Stimulated activated CD4-positive, alpha-beta T cell treated with anti-CD3 and anti-CD28 coated beads, Interleukin-4, amount 100 ng/mL, for 24 hours (primary cell): ENCODE measurements at places on chromosomes 6 and 20.

- no peak for DNase-seq
Measured at GRCh38 chr20:22465622-22466446, 118.5 kb downstream of the FOXA2 start.

- no peak for DNase-seq
Measured at GRCh38 chr6:142756215-142756630, 188.8 kb downstream of the HIVEP2 start.

DNA sequence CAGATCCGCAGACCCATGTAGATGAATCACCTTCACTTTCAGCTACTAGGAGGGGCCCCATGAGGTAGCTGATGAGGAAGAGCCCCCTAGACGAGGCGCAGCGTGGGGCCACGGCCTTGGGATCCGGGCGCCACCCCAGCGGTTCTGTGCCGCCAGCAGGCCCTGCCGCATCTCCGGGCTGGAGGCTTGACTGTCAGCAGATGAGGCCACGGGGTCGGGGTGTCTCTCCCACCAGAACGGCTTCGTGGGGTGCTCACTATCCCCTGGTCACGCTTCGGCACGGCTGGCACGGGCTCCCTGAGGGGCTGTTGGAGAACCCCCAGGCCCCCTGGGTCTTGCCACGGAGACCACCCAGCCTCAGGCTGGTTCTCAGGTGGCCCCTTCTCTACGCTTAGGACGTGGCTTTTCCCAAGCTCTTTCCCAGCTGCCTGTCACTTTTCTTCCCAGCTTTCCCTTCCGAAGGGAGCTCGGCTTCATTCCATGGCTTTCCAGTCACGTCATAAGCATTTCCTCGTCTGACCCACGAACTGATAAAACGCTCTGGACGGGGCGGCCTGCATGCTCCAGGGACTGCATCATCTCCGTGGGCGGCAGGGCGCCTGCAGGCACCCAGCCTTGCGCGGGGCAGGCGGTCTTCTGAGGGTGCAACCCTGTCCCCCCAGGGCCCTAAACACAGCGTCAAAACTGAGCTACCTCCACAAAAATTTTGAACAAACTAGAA lies 85.9 kb downstream of the THBS2 start:
- DNase-seq = no peak

GRCh38 chr6:142026471-142026870 lies 106.3 kb upstream of the GJE1 start:
- no peak for DNase-seq

DNA sequence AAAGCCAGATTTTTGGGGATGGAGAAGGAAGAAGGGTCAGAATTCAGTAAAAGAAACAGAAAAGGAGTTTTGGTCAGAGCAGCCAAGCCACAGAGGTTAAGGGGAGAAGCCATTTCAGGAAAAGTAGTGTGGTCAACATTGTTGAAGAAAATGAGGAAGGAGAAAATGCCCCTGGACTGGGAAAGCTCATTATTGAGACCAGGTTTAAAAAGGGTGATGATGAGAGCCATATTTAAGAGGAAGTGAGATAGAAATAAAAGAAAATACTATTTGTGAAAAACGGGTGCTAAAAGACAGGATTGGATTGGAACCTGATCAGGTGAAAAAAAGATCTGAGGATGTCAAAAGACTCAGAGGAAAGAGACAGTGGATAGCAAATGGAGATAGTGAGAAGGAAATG lies 75.8 kb downstream of the CEP162 start:
- no peak for DNase-seq

- no peak for DNase-seq
Measured at GRCh38 chr6:80348263-80348662, 241.8 kb downstream of the BCKDHB start.

DNA sequence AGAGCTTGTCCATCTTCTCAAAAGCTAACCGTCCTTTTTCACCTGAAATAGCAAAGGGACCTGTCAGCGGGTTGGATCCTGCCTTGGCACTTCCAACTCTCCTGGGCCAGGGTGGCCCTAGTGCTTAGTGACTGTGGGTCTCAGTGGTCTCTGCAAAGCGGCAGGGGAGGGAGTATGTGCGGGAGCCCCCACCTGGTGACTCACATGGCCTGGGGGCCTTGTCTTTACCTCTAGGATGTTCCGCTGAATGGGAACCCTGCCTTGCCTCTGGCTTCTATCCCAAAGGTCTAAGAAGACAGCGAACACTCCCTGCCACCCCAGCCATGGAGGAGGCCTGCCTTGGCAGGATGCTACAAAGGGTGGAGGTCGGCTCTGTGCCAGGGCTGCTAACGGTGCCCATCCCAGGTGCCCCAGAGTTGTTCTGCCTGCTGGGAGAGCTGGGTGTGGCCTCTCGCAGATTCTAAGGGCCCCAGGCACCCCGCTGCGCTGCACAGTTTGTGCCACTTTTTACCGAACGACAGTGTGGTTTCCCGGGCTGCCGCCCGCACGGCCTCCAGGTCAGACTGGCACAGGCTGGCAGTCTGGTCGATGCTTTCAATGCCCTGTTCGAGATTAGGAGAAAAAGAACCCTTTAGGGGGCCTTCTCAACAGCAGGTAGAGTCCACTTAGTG lies 77.2 kb downstream of the PTPN1 start:
- no peak for DNase-seq

DNA sequence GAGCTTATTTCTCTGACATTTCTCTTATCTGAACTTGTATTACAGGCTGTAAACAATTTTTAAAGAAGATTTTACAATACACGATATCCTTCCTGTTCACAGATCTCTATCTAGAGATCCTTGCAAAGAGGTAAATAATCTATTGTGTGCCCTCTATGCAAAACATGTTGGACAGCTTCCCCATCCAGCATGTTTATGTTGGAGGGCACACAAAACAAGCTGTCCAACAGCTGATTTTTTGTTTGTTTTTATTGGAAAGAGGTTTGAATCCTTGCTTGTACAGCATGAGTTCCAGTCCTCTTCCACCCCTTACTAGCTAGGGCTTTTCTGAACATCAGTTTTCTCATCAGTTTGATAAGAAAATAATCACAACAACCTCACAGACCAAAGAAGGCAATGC lies 62.3 kb upstream of the SYNDIG1 start:
- no peak for DNase-seq

DNA sequence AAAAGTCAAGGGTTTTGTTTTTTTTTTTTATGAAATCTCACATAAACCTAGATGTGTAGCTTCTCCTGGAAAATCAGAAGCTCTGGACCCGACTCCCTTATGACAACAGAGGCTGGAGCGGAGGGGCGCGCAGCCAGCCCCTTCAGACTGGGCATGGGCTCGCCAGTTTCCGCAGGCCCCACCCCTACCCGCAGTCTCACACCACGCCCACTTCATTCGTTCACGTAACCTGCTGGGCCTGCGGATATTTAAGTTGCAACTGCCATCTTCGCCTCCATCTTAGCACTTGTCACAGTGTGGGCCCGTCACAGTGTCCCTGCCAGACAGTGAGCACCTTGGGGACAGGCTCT lies 111.7 kb upstream of the PTPN1 start:
- DNase-seq = no peak

DNA sequence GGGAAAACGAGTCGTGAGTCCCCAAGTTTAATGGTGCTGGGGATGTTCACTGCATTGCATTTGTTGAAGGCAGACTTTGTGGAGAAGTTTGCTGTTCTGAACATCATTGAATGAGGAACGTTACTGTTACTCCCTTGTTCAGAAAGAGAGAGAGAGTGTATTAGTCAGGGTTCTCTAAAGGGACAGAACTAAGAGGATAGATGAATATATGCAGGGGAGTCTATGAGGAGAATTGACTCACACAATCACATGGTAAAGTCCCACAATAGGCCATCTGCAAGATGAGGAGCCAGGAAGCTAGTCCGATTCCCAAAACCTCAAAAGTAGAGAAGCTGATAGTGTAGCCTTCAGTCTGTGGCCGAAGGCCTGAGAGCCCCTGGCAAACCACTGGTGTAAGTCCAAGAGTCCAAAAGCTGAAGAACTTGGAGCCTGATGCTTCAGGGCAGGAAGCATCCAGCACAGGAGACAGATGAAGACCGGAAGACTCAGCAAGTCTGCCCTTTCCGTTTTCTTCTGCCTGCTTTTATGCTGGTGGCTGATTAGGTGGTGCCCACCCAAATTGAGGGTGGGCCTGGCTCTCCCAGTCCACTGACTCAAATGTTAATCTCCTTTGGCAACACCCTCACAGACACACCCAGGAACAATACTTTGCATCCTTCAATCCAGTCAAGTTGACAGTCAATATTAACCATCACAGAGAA lies 223.5 kb upstream of the PCSK2 start:
- no peak for DNase-seq

GRCh38 chr6:15017261-15017660 lies 228.6 kb upstream of the JARID2 start:
- no peak for DNase-seq

DNA sequence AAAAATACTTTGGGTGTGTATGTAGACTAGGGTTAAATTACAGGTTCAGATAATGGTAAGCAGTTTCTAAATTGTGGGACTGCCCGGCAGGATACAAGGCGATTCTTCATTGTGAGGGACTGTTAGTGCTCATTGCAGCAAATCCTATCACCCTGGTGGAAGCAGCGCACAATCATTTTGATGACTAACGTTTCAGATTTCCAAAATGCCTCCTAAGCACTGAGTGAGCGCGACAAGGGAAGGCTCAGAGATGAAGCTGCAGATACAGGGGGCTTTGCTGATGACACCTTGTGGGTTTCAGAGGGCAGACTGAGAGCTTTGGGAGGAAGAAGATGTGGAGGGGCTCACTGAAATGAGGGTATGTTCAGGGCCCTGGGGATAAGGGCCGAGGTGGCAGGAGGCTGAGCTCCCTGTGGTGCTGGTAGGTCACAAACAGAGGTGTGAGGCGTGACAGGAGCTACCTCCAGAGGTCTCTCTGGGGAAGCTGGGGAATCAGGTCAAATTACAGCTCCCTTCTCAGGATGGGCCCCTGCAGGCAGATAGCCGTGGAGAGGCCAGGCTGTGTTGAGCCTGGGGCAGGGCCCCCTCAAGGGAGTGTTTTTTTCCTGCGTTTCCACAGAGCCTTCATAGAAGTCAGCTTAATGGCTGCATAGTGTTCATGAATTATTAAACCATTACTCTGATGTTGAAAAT lies 84.5 kb upstream of the FYN start:
- no peak for DNase-seq

GRCh38 chr6:139778688-139779087 lies 404.2 kb upstream of the CITED2 start:
- no peak for DNase-seq

DNA sequence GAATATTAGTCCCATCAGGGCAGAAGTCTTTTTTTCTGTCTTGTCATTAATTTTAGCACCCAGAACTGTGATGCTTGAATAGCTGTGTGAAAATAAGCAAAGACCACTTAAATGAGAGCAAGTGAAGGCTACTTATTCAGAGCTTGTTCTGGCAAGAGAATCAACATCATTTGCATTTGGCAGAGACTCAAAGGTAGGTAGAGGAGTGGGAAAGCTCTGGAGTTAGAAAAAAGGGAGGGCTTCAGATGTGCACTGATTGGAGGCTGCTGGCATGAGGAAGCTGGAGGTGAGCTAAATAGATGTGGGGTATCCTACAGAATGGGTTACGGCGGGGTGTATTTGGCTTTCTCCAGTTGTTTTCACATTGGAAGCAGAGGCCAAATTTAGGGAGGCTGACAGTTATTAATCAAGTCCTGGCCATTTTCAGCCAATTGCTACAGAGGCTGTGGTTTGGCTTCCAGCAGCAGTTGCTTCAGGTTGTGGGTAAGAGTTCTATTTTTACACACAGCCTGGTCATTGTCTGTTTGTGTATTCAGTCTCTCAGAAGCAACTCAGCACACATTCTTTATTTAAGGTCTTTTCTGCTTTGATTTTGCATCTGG lies 254.3 kb downstream of the BTBD3 start:
- DNase-seq = no peak
